A549 treated with Mapracorat at 1 μM for 4 hours (cell line): ENCODE measurements at places on chromosomes 12 and 14. TPM values are rescaled to one million over a fixed set of nuclear protein-coding genes. Genes with fewer than 3 reads are reported as not detected.

LMNTD1 gene
- total RNA-seq = not detected in 5 replicates

GAS2L3 gene
- total RNA-seq = 6.2 to 9.2 TPM (median 9.0 TPM) in 5 replicates

ANKRD52 gene
- total RNA-seq = 33.6 to 47.3 TPM (median 45.6 TPM) in 5 replicates

PRIMA1 gene
- total RNA-seq = 0.28 to 0.47 TPM (median 0.32 TPM) in 5 replicates

VDR gene
- total RNA-seq = 2.1 to 3.2 TPM (median 2.9 TPM) in 5 replicates

SLC25A21 gene
- total RNA-seq = 0.64 to 2.5 TPM (median 1.0 TPM) in 5 replicates

POTEG gene
- total RNA-seq = not detected in 5 replicates

CLMN gene
- total RNA-seq = 4.2 to 6.4 TPM (median 5.2 TPM) in 5 replicates

TULP3 gene
- 16.8 to 19.9 TPM (median 18.9 TPM) in 5 replicates for total RNA-seq

PRICKLE1 gene
- 0.67 to 1.6 TPM (median 0.77 TPM) in 5 replicates for total RNA-seq

CMTM5 gene
- not detected in 5 replicates for total RNA-seq

ASB2 gene
- 0.67 to 1.4 TPM (median 0.80 TPM) in 5 replicates for total RNA-seq

TMEM119 gene
- total RNA-seq = 0.06 to 0.12 TPM in 2 of 5 replicates, not detected in the others

TESPA1 gene
- total RNA-seq = not detected in 5 replicates

KLHL33 gene
- not detected in 5 replicates for total RNA-seq

SLC6A15 gene
- 3.6 to 5.4 TPM (median 3.8 TPM) in 5 replicates for total RNA-seq

HOXC9 gene
- total RNA-seq = 11.1 to 13.2 TPM (median 11.7 TPM) in 5 replicates

IL26 gene
- total RNA-seq = not detected in 5 replicates

NOVA1 gene
- 4.3 to 4.7 TPM (median 4.7 TPM) in 5 replicates for total RNA-seq

KRT6C gene
- total RNA-seq = not detected in 5 replicates

TSPAN19 gene
- not detected in 5 replicates for total RNA-seq

PLEKHG7 gene
- total RNA-seq = not detected in 5 replicates

CIROP gene
- total RNA-seq = not detected in 5 replicates

B4GALNT1 gene
- 30.6 to 47.9 TPM (median 44.0 TPM) in 5 replicates for total RNA-seq

COCH gene
- 22.0 to 28.1 TPM (median 24.9 TPM) in 5 replicates for total RNA-seq

ASB8 gene
- total RNA-seq = 10.8 to 19.1 TPM (median 13.1 TPM) in 5 replicates

TOMM20L gene
- total RNA-seq = not detected in 5 replicates

KCTD10 gene
- total RNA-seq = 41.6 to 51.7 TPM (median 45.3 TPM) in 5 replicates

LALBA gene
- not detected in 5 replicates for total RNA-seq

CABP1 gene
- total RNA-seq = 0.14 to 0.33 TPM (median 0.22 TPM) in 5 replicates

POLR3B gene
- total RNA-seq = 4.9 to 5.6 TPM (median 5.0 TPM) in 5 replicates

PRKCH gene
- total RNA-seq = 4.5 to 5.9 TPM (median 5.4 TPM) in 5 replicates
